ENCODE measurements at places on chromosomes 4 and X.

- DNase-seq: no peak
Measured at GRCh38 chr4:185700048-185700447, 111.9 kb downstream of the SORBS2 start.

DNA sequence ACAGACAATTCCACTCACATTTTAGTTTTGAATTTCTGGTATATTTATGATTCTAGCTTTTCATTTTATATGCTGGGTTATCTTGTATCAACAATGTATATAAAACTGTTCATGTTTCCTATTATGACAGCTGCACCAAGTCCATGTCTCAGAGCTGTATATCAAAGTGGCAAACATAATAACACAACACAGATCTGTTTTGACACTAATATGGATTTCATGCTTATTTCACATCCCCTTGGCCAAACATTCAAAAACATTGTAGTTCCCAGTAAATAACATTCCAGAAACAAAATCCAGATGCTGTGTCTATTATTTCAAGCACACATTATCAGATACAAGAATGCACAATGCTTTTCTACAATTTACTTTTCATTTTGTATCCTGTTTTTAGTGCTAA, 380.6 kb upstream of the MAGEB2 start:
- no peak for DNase-seq

GRCh38 chrX:20567108-20567507, 300.4 kb upstream of the RPS6KA3 start:
- no peak for DNase-seq

DNA sequence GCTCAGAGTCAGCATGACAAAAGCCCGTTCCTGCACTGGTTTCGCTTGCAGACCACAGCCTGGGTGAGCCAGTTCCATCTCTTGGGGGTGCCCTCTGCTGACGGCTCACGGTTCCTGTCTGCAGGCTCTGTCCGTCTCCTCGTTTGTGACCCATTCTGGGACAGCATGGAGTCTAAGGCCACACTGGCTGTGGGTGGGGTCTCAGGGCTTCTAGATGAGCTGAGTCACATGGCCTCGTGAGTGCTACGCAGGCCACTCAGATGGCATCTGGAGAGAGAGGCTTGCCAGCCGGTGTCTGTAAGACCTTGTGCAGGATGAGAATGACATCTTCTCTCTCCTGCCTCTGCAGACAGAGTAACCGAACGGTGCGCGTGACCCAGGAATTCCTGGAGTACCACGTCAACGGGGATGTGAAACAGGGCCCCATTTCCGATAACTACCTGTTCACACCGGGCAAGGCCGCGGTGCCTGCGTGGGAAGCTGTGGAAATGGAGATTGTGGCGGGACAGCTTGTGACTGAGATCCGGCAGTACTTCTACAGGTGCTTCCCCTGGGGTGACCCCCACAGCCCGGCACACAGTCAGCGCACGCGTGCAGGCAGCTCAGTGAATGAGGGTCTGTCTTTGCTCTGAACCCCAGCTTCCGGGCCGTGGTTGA, 31.6 kb upstream of the MRFAP1 start:
- no peak for DNase-seq

- DNase-seq: no peak
Measured at GRCh38 chrX:93319609-93320008, 353.8 kb downstream of the NAP1L3 start.

GRCh38 chrX:873016-873415, 242.4 kb downstream of the SHOX start:
- no peak for DNase-seq

- no peak for DNase-seq
Measured at GRCh38 chr4:26263165-26263564, 57.6 kb upstream of the RBPJ start.

DNA sequence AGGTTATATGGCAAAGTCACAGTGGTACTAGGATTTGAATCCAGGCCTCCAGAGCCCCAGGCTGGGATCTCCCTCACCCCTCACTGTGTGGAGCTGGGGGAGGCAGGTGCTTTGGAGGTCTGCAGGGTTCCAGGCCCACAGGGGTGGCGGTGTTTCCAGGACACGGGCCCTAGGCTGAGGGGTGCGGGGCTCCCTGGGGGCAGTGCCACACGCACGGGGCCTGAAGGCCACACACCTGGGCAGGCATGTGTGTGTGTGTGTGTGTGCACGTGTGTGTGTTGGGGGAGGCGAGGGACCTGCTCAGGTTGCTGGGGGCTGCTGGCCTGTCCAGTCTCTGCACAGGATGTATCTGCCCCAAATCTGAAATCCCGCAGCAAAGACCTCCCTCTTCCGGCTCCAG, 18.8 kb downstream of the SH3TC1 start:
- no peak for DNase-seq

DNA sequence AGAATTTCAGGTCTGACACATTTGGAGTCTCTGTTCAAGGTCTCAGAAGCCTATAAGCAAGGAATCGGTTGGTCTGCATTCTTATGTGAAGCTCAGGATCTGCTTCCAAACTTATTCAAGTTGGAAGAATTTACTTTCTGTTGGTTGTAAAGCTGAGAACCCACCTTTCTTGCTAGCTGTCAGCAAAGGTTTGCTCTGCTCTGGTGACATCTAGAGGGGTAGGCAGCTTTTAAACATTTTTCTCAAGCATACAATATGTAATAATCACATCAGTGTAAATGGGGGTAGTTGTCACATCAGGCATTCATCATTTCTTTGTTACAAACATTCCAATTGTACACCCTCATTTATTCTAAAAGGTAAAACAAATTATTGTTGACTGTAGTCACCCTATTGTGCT, 935.2 kb downstream of the TRAM1L1 start:
- no peak for DNase-seq

DNA sequence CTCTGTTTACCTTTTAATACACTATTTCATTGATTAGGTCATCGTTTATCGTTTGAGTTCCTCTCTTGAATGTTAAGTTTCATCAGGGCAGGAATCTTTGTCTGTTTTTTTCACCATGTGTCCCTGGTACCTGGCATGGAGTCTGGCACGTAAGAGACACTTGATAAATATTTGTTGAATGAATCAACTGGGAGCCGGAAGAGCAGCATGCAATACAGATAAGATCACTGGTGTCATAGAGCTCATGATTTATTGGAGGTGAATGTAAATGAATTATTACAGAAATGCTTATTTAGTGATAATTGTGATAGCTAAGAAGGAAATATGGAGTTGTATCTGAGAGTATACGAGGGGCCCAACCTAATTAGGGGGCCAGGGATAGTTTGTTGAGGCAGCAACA, 62.8 kb downstream of the UCHL1 start:
- no peak for DNase-seq

DNA sequence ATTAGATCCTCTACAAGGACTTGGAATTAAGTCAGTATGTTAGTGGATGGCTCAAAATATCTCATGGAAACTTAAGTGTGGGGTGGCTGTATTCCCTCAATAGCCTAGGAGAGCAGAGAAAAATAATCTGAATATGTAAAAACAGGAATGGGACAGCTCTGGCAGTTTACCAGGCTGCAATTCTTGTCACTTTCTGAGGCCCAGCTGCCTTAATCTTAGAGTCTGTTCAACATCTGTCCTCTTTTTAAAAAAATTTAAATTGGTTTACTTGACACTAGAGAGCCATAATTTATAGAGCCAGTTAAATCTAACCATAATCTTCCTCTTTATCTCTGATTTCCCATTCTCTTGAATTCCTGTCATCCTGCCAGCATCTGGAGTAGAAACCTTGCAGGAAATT, 109.2 kb upstream of the CXCL13 start:
- no peak for DNase-seq

DNA sequence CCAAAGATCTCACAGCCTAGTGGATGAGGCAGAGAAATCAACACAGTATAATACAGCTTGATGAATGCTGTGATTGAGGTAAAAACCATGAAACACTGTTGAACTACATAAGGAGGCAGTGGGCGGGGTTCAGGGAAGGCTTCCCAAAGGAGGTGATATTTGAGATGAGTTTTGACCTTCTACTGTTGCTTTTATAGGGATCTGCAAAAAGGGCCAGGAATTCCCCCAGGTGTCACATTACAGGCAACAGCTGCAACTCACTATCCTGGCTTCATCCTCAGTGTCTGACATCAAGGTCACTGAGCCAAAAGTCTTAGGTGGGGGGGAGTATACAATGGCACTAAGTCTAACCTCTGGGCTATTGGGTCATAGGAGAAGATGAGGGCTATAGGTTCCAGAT, 185.7 kb upstream of the NRK start:
- DNase-seq: no peak

- DNase-seq: no peak
Measured at GRCh38 chrX:134692990-134693389, 34.7 kb upstream of the PLAC1 start.

- no peak for DNase-seq
Measured at GRCh38 chrX:72659723-72660122, 54.4 kb downstream of the PHKA1 start.

DNA sequence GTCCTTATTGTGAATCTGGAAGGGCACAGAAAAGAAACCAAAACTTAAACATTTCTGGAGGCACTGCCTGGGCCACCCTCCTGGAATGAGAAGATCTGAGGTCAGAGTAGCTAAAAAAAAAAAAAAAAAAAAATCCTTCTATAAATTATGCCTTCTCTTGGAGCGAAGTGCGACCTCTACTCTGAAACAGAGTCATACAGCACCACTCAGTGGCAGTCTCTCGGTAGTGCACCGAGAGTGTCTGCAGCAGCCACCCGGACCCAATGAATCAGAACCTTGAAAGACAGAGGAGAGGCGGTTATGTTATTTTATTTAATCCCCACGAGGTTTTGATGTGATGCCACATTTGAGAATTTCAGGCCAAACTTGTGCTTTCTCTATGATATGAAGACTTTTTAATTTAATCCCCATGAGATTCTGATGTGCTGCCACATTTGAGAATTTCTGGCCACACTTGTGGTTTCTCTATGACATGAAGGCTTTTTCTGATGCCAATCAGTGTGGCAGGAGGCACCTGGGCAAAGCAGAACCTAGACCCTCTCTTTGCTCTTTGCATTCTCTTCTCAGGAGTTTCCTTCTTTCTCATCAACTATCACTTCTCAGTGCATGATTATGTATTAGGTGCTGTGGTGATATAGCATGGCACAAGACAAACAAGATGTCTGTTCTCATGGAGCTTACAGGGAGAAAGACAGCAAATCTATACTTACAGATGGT, 5.6 kb upstream of the CT47C1 start:
- DNase-seq: no peak

- DNase-seq: no peak
Measured at GRCh38 chrX:23493941-23494374, 159.3 kb downstream of the PTCHD1 start.

DNA sequence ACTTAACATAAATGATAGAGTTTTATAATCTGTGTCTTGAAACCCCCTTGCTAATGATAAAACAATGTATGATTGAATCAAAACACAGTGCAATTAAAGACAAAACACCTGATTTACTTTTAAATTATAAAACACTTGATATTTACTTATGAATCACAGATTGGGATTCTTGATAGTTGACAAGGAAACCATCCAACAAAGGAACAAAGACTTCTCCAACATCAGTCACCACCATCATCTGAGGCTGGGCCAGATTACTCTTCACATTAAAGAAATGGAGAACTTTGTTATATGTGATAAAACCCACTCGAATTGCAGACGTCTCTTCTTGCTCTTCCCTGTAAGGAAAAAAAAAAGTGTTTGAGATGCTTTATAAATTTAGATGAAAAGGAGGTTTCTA, 67.4 kb downstream of the METTL14 start:
- no peak for DNase-seq

DNA sequence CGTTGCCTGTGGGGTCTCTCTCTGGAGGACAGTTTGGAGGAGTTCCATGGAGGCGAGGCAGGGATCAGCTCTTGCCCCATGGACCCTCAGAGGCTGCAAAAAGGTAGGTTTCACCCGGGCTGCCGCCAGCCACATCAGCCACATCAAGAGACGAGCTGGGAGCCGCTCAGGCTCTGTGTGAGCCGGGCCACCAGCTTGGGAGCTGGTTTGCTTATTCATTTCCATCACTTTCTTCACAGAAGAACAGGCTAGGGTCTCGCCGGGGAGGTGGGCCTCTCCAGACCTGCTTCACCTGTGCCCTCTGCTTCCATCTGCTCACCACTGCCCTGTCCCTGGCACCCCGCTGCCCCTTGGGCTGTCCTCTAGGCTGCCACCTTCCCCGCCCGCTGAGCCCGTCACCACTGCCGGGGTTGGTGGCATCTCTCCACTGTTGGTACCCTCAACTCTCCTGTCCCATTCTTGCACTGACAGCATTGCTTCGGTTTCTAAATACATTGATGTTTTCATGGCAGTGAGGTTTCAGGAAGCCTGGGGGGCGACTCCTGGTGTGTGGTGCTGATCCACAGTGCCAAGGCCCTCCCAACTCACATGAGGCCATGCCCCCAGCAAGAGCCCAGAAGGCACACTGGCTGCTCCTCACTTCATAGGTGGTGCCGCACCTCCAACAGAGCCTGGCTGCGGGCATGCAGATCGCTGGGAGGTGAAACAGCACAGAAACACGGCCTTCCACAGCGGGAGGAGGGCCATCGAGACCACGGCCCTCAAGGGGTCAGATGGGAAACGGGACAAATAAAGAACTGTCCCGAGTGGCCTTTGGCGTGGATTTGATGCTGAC, 4.5 kb upstream of the TREX2 start:
- DNase-seq: no peak

DNA sequence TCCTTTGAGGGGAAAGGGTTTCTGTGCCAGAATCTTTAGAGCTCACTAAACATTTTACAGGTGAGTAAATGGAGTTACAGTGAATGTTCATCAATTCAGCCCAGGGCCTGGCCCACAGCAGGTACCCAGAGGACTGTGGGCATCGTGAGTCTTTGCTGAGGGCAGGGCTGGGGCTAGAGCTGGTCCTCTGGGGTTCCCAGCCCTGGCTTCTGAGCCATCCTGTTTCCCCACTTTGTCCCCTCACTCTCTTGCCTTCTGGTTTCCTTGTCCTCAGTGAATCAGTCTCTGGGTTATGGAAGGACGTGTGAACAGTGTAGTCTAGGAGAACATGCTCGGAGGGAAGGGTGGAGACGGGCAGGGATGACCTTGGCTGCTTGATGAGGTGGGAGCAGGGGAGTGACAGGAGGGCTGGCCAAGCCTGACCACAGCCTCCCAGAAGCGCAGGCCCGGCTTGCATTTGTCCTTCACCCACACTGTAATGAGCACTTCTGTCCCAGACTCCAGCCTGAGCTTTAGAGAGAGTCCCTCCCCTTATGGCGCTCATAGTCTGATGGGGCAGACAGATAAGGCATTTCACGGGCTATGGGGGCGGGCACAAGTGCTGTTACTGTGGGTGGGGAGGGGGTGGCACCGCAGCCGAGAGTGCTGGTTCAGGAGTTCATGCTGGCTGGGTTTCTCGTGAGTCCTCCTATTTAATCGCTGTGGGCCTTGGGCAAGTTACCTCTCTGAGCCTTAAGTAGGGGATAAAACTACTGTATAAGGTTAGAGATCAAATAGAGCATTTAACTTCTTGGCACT, 17.3 kb downstream of the TBC1D14 start:
- DNase-seq: peak; percentile 65

DNA sequence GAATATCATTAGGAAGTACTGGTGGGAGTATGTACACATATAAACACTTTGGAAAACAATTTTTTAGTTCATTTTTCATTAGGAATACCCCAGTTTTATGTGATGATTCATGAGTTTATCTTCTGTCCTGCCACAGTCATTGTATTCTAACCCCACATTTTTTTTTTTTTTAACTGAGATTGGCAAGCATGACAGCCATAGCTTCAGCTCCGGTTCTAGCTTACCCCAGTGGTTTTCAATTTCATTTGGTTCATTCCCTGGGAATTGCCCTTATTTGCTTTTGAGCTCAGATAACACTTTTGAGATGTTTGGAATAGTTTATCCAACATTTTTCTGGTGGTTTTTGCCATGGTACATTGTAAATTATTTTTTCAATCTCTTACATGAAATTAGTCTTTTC, 21.0 kb upstream of the FMR1 start:
- DNase-seq: no peak
